Activated CD8-positive, alpha-beta T cell treated with anti-CD3 and anti-CD28 coated beads for 36 hours (primary cell): ENCODE measurements at places on chromosomes 12 and 14. TPM values are rescaled to one million over a fixed set of nuclear protein-coding genes. Genes with fewer than 3 reads are reported as not detected.

- no peak overlapping the region for H3K27ac ChIP-seq
- peaks cover 2% of the 10 kb centered on the region for H3K27me3 ChIP-seq
- DNase-seq, result no peak
- H3K36me3 ChIP-seq, result no peaks in the 10 kb centered on the region
- H3K4me3 ChIP-seq, result no peak overlapping the region
- H3K4me1 ChIP-seq, result no peaks in the 10 kb centered on the region
Observed at GRCh38 chr14:50967103-50967502, 22.8 kb upstream of the PYGL start.

TAS2R31 gene
- total RNA-seq, result 1.2 TPM

GRCh38 chr12:79344855-79345847, 345.6 kb downstream of the PAWR start:
- peak; percentile 25 for DNase-seq
- H3K4me1 ChIP-seq, result no peaks in the 10 kb centered on the region
- H3K4me3 ChIP-seq, result no peak overlapping the region
- no peak overlapping the region for H3K27ac ChIP-seq
- H3K27me3 ChIP-seq, result no peaks in the 10 kb centered on the region
- H3K36me3 ChIP-seq, result no peaks in the 10 kb centered on the region

- peaks cover 10% of the 10 kb centered on the region for H3K36me3 ChIP-seq
- no peaks in the 10 kb centered on the region for H3K27me3 ChIP-seq
- H3K27ac ChIP-seq, result no peak overlapping the region
- no peak overlapping the region for H3K4me3 ChIP-seq
Observed at GRCh38 chr12:107079172-107080011, 14.0 kb downstream of the CRY1 start.

CDC42BPB gene
- total RNA-seq, result 0.72 TPM

ADCY4 gene
- 1.3 TPM for total RNA-seq

GRCh38 chr12:7934889-7935492, 996 bp downstream of the SLC2A3 start:
- no peak overlapping the region for H3K27ac ChIP-seq
- no peaks in the 10 kb centered on the region for H3K27me3 ChIP-seq
- H3K4me1 ChIP-seq, result peaks cover 21% of the 10 kb centered on the region
- no peak overlapping the region for H3K4me3 ChIP-seq

GRCh38 chr12:31835276-31835882, 106.6 kb upstream of the AMN1 start:
- H3K36me3 ChIP-seq, result peaks cover 30% of the 10 kb centered on the region
- H3K27ac ChIP-seq, result peak overlapping the region; percentile 65
- peaks cover 41% of the 10 kb centered on the region for H3K4me1 ChIP-seq
- no peak overlapping the region for H3K4me3 ChIP-seq
- H3K27me3 ChIP-seq, result no peaks in the 10 kb centered on the region
- no peak for DNase-seq

DNA sequence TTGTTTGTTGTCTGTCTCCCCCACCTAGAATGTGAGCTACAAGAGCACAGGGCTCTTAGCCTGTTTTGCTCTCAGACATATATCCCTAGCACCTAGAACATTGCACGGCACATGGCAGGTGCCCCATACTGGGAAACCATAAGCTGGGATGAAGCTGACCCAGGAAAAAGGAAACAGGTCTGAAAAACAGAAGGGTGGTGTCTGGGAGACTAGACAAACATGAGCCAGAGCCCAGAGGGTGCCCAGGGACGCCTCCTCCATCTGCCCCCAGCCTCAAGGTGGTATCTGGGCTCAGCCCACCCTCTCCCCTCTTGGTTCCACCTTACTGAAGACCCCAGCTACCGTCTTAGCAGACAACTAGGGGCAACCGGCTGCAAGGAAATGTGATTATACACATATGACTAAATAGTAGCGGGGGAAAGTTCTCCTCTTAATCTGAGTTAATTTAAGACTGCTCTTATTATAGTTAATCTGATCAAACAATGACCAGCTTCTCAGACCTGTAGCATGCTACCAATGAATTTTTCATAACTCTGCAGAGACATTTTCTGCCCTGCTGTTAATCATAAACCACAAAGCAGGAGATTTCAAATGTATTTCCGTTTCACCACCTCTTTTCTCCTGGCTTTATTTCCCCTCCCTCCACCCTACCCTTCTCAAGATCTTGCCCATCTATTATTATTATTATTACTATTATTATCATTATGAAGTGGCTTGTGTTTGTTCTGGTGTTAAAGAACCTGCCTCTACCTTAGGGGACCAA, 31.9 kb downstream of the KSR2 start:
- no peak for DNase-seq
- no peak overlapping the region for H3K4me3 ChIP-seq
- no peaks in the 10 kb centered on the region for H3K36me3 ChIP-seq
- H3K27me3 ChIP-seq, result peaks cover 13% of the 10 kb centered on the region
- no peak overlapping the region for H3K27ac ChIP-seq

DNA sequence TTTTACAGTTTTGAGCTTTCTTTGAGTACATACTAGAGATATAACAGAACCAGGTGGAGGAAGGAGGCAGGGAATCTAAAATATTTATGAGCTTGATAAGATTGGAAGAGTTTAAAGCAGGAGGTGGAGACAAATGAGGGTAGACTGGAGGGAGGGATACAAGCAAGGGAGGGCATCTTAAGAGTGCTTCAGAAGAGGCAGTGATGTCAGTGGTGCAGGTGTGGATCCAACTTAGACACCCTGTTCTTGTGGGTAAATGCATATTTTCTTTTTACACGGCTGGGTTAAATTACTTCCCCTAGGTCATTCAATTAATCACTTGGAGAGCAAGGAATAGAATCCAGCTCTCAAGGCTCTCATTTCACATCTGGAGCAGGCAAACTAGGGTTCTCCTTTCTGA, 146.1 kb upstream of the LRIG3 start:
- no peak for DNase-seq
- H3K36me3 ChIP-seq, result no peaks in the 10 kb centered on the region
- no peak overlapping the region for H3K27ac ChIP-seq
- no peaks in the 10 kb centered on the region for H3K4me1 ChIP-seq
- no peak overlapping the region for H3K4me3 ChIP-seq
- no peaks in the 10 kb centered on the region for H3K27me3 ChIP-seq

- peak; percentile 83 for DNase-seq
- H3K4me1 ChIP-seq, result peaks cover 4% of the 10 kb centered on the region
- H3K27ac ChIP-seq, result no peak overlapping the region
Observed at GRCh38 chr12:11500188-11500860, 105.0 kb upstream of the PRB2 start.

- H3K4me1 ChIP-seq, result no peaks in the 10 kb centered on the region
- no peaks in the 10 kb centered on the region for H3K27me3 ChIP-seq
- H3K27ac ChIP-seq, result no peak overlapping the region
- H3K4me3 ChIP-seq, result no peak overlapping the region
- no peaks in the 10 kb centered on the region for H3K36me3 ChIP-seq
- no peak for DNase-seq
Observed at GRCh38 chr12:118781692-118782091, 199.6 kb upstream of the SRRM4 start.

- H3K27ac ChIP-seq, result no peak overlapping the region
- DNase-seq, result no peak
- H3K27me3 ChIP-seq, result no peaks in the 10 kb centered on the region
Observed at GRCh38 chr14:87434011-87434410, 559.0 kb downstream of the GALC start.

DNA sequence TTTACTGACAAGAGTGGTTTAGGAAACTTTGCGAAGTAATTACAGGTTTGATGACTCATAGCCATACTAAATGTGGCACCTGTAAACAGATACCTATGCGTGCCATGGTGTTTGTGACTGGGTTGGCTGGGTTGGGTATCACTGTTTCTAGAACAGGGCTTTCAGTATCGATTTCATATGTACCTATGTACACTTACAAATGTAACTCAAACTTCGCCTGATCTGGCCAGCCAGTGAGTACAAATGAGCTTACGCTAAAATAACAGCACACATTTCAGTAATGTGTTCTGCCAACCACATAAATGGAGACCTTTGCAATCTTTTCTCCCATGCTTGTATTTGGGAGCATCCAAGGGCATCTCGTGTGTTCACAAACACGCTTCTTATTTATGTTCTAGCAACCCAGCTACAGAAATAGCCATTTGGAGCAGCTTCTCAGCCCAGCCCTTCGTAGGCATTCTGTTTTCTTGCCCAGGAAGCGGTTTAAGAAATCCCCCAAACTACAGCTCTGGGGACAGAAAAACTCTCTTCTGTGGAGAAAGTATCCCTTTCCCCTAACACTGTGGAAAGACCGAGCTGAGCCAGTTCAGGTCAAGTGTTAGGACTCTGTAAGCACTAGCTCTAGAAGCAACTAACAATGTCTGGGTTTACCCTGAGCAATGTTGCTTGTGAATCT, 42.3 kb upstream of the MDM1 start:
- peak overlapping the region; percentile 7 for H3K4me3 ChIP-seq
- no peaks in the 10 kb centered on the region for H3K27me3 ChIP-seq

DNA sequence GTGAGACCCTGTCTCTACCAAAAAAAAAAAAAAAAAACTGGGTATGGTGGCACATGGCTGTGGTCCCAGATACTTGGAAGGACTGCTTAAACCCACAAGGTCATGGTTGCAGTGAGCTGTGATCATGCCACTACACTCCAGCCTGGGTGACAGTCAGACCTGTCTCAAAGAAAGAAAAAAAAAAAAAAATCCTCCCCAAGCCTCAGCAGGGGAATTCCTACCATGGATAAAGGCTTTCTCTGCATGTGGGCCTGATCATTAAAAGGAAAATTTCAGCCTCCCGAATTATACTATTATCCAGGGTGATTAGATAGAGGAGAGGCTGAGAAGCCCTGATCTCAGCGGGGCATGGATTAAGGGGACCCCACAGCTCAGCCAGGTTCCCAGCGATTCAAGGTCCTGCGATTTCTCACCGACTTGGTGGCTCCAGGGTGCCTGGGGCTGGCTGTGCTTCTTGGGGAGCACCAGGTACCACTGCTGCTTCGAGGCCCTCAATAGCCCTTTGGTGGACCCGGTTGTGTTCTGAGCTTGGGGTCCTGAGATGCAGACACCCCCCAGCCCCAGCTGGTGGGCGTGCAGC, 5.6 kb downstream of the SH2B3 start:
- peak overlapping the region; percentile 80 for H3K27ac ChIP-seq
- peaks cover 69% of the 10 kb centered on the region for H3K4me1 ChIP-seq
- H3K36me3 ChIP-seq, result peaks cover 54% of the 10 kb centered on the region
- H3K27me3 ChIP-seq, result no peaks in the 10 kb centered on the region

GRCh38 chr12:7099290-7099996, 7.2 kb upstream of the C1R start:
- no peak overlapping the region for H3K4me3 ChIP-seq
- H3K27me3 ChIP-seq, result no peaks in the 10 kb centered on the region
- no peak overlapping the region for H3K27ac ChIP-seq

DNA sequence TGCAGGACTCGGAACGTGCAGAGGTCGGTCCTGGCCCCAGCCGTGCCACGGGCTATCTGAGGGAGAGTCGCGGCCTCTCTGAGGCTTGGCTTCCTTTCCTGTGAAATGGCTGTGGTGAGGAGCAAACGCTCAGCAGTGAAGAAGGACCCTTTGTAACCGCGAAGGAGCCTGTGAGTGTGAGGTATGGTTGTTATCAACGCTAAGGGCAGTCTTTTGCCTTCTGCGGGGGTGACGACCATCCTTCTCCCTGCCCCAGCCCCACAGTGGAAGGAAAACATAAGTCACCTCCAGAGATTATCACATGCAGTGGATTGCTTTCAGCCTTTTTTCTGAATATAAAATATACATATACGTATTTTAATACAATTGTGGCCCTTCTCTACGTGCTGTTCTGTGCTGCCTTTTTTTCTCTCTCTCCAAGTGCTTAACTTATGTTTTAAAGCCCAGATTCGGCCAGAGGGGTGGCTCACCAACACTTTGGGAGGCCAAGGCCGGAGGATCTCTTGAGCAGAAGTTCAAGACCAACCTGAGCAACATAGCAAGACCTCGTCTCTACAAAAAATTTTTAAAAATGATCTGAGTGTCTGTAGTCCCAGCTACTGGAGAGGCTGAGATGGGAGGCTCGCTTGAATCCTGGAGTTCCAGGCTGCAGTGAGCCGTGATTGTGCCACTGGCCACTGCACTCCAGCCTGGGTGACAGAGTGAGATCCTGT, 17.4 kb downstream of the TAMALIN start:
- H3K4me1 ChIP-seq, result peaks cover 41% of the 10 kb centered on the region
- peak overlapping the region; percentile 76 for H3K4me3 ChIP-seq
- no peaks in the 10 kb centered on the region for H3K36me3 ChIP-seq
- peak overlapping the region; percentile 96 for H3K27ac ChIP-seq

COCH gene
- total RNA-seq, result 5.8 TPM

GRCh38 chr12:116797885-116798284, 59.8 kb downstream of the RNFT2 start:
- no peak overlapping the region for H3K27ac ChIP-seq
- no peak for DNase-seq
- H3K36me3 ChIP-seq, result peaks cover 19% of the 10 kb centered on the region
